Tibial nerve (tissue), 4 donors: ENCODE measurements at places on chromosomes 4 and X.

GRCh38 chrX:38891641-38892413, 90.6 kb downstream of the MID1IP1 start:
- DNase-seq = no peak

DNA sequence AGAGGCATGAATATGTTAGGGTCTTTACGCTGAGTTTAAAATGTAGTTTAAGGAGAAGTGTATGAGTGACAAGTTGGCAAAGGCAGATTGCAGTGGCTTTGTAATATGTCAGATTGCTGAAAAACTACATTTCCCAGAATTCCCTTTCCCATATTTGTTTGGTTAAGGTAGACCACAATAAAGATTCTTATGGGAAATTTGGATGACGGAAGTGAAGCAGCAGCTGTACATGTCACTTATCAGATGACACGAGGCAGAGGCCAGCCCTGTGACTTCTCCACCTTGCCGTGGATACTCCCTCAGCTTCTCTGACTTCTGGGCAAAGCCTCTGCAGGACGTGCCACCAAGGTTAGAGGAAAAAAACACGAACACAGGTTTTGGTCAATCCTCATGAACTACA, 229.7 kb upstream of the DKK2 start:
- no peak for DNase-seq

- DNase-seq = peak; percentile 33
These were observed 78.8 kb downstream of the TMEM47 start for GRCh38 chrX:34578237-34578636.

DNA sequence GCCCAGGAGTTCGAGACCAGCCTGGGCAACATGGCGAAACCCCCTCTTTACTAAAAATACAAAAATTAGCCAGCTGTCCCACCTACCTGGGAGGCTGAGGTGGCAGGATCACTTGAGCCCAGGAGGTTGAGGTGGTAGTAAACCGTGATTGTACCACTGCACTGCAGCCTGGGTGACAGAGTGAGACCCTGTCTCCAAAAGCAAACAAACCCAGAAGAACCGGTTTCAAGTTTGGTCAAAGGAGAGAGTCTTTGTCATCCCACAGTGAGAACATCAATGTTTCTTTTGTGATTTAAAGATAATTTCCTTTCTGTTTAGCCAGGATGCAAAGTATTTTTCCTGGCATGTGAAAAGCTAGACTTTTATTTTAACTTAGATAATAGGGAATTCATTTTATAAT, 26.7 kb downstream of the PDK3 start:
- no peak for DNase-seq

DNA sequence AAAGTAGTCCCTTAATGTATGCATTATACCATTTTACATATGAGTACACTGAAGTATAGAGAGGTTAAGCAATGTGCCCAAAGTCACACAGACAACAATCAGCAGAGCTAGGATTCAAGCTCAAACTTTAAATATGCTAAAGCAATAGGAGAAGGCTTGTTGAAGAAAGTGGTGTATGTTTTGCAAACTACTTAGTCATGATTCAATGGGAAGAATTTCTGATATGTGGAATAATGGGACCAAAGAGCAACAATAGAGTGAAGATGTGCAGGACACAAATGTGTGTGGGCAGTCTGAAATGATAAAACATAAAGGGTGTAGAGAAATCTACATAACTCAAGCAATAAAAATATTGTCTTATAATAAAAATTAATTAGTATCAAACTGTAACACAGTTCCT, 109.0 kb upstream of the ARSJ start:
- no peak for DNase-seq

DNA sequence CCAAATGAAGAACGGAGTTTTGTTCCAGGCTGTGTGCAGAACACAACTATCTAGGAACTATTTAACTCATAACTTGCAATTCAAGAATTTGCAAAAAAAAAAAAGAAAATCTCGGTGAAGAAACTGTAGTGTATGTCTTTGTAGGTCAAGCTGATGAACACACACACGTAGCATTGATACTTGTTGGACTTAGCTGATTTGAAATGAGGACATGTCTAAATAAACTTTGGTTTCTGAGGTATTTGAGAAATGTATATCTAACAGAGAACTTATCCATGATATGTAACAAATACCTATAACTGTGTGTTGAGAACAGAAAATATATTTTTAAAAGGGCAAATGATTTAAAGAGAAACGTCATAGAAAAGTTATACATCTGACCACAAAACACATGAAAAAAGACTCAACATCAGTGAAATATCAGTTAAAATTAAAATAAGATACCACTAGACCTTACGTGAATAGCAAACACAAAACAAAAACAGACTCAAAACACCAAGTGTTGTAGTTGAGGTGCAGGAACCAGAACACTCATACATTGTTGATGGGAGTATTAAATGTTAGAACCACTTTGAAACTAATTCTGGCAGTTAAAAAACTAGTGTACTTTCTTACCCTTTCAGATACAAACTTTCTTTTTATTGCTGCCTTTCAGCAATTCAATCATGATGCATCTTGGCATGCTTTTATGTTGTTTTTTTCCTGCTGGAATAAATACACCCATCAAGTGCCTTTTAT, 1535.8 kb upstream of the PCDH10 start:
- no peak for DNase-seq
